Fibroblast of skin of left quadriceps (primary cell): ENCODE measurements at places on chromosomes 4 and X.
A peak's percentile ranks its signal among the peaks of the same experiment; 100 is the strongest.

DNA sequence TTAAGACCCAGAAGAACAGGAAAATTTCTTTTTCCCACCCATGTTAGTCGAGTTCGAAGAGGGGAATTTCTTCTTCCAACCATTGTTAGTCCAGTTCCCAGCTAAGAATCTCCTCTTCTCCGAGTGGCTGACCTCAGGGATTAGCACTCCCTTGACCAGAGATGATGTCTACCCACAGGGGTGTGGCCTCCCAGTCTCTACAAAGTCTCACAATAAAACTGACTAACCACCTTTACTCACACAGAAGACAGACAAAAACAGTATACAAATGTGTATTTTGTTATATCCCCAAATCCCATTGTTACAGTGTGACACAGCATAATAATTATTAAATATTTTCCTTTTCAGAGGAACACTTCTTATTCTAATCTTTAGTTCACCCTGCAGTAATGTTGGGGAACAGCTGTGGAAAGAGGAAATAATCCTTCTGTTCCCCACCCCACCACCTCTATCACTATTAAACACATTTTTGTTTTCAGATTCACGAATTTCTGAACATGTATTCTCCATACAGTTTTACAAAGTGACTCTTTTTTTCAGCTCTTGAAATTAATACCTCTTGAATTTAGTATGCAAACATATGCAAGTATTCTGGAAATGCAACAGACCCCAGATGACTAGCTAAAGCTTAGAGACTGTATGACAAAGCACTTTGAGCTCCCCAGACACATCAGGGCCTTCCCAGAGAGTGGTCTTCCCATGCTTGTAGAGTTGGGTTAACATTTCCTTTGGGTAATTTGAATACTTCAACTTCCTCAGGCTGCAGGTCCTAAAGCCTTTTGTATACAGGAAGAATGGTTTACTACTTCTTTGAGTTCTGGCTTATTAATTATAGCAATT lies 62.5 kb upstream of the NFKB1 start:
- DNase-seq = peak; percentile 28

DNA sequence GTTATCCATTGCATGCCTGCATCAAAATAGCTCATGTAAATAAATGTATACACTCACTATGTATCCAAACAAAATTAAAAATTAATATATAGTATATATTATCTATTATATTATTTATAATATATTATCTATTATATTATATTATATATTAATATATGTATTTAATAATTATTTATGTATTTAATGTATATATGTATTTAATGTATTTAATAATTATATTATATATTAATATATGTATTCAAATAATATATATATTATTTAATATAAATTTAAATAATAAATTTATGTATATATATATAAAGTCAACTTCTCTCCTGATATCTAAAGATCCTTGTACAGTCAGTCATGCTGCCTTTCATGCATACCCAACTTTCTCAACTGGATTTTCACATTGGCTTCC lies 82.4 kb downstream of the GPM6A start:
- DNase-seq = no peak

GRCh38 chr4:118765399-118765798 lies 70.5 kb downstream of the SEC24D start:
- DNase-seq = peak; percentile 99

DNA sequence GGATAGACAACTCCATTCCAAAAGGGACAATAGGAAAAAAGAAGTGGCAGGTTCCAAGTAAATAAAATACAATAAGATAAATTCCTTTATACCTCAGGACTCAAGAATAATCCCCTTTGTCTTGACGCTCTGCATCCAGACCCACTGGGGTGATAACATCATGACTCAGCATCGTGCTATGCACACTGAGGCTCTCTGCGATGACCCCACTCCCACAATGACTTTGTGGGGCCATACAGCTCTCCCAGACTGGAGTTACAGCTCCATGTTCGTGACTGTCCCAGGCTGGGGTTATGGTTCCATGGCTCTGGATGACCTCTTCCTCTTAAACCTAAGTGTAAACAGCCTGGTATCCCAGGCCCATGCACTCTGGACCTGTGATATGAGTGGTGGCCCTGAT lies 254.5 kb upstream of the ADGRL3 start:
- no peak for DNase-seq

DNA sequence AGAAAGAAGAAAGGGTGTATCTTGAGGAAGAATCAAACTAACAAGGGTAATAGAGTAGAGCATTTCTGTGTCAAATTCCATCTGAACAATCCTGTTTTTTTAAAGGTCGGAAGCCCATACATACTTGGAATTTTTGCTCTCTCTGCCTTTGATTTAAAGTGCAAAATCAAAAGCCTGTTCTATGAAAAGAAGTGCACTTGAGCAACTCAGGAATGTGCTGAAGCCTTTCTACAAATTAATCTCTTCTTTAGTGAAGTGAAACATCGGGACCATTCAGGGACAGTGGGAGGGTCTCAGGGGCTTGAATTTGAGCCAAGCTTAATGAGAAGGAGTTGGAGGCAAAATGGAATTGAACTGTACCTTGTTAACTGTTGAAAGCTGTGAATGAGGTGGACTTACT lies 1008.5 kb upstream of the LCORL start:
- DNase-seq = peak; percentile 14

GRCh38 chrX:20431486-20431885 lies 164.8 kb upstream of the RPS6KA3 start:
- no peak for DNase-seq

DNA sequence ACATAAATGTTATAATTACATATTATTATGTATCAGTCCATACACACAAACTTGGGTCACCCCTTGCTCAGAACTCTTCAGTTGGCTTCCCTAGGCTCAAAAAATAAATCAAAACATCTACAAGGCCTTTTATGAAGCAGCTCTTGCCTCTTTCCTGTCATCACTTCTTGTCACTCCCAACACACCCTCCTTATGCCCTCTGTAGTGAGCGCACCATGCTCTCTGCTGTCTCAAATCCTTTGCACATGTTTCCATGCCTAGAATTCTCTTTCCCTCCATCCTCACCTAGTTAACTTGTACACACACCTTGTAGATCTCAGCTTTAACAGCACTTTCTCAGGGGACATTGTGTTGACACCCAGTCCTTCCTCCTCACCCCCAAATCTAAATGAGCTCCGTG lies 53.0 kb downstream of the ATP8A1 start:
- no peak for DNase-seq

GRCh38 chrX:65821721-65822496 lies 154.5 kb downstream of the MSN start:
- DNase-seq = no peak

GRCh38 chr4:170198747-170199146 lies 109.0 kb upstream of the AADAT start:
- DNase-seq = no peak

DNA sequence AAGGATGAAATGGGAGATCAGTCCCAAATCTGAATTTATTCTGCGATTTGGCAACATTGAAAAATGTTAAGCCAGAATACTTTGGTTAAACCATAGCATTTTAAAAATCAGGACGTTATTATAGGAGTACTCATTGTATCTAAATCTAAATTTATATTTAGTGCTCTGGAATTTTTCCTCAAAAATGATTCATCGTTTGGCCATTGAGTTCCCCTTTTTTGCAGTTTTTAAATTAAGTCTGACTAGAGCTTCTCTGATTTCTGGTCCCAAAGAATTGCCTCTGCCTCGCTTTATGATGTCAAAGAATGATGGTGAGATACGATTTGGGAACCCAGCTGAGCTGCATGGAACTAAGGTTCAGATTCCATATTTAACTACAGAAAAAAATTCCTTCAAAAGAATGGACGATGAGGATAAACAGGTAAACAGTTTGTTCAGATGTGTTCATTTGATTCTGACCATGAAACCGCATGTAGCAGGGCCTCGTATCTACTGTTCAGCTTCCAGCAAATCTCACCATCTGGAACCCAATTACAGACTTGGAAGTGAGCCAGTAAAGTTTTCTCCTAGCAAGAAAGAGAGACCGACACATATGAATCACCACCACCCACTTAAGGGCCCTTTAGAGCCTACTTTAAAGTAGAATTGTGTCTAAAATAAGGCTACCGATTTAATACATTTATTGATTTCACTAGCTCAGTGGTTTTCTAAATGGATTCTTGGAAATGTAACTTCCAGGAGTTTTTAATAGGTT lies 75.6 kb downstream of the REPS2 start:
- DNase-seq = peak; percentile 69

GRCh38 chr4:141132709-141133145 lies 542 bp downstream of the RNF150 start:
- no peak for DNase-seq

- DNase-seq = no peak
Observed at GRCh38 chr4:186932196-186932595, 208.5 kb upstream of the FAT1 start.

- DNase-seq = no peak
Observed at GRCh38 chrX:53166103-53166502, 58.9 kb downstream of the KDM5C start.

DNA sequence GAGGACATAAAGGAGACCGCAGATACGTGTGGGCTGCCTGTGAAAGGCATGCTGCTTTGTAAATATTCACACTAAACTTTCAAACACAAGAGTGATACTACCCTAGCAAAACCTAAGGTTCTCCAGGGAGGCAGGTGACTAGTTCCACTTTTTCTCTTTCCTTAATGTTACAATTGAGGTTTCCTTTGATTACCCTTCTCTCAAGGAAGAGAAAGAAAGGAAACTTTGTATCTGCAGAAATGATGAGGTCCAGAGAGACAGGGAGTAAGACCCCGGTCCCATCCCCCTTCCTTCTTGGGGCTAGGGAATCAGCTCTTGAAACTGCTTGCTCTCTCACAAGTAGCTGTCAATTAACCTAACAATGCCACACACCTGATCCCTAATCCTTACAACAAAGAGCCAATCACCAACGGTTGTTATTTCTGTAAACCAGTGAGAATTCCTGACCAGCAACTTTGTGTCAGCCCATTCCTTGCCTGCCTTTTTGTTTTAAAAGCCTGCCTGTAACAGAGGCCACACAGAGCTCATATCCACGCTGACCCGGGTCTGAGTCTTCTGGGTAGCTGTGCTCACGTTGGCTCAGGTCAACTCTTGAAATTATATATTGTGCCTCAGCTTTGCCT lies 754.8 kb upstream of the FRG1 start:
- no peak for DNase-seq

- DNase-seq = no peak
Observed at GRCh38 chr4:168374772-168375523, 56.4 kb upstream of the DDX60 start.

GRCh38 chrX:120308558-120308957 lies 2.7 kb downstream of the TMEM255A start:
- no peak for DNase-seq

- DNase-seq = no peak
Observed at GRCh38 chr4:15749001-15749400, 29.1 kb upstream of the CD38 start.

DNA sequence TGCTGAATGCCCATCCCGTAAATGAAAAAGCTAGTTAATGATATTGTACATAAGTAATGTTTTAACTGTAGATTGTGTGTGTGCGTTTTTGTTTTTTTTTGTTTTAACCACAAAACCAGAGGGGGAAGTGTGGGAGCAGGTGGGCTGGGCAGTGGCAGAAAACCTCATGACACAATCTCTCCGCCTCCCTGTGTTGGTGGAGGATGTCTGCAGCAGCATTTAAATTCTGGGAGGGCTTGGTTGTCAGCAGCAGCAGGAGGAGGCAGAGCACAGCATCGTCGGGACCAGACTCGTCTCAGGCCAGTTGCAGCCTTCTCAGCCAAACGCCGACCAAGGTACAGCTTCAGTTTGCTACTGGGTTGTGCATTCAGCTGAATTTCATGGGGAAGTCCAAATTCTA lies at the start of gene SPP1:
Gene SPP1, plus strand, starts transcription at position 249 of the 400 bp plus-strand sequence. CDS start 1,182 bp downstream, outside the sequence.
- no peak for DNase-seq

DNA sequence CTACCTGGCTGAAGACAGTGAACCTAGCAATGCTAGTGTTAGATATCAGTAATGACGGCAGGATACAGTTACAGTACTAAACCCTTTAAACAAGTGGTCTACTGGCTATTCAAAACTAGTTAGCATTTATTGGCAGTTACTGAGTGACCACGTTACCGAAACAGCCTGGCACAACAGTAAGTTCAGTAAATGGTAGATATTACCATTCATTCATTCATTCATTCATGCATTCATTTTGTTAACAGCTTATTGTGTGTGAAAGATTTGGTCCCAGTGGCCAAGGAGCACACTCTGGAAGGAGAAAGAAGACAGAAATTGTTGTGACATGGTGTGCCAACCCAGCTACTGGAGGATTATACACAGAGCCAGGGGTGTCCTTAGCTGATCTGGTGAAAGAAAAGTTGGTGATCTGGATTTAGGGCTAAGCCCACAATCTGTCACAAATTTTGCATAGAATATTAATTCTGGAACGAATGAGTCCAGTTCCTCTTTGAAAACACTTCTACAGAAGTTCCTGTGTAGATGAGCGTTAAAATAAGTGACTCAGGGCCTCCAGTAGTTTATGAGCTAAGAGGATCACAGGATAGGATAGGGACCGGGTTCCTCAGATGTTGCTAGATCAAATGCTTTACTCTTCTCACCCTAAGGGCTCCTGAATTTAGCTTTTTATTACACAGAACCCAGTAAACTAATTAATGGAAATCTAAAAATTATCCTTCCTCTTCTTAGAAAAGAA lies 179.1 kb downstream of the CBR4 start:
- DNase-seq = no peak

GRCh38 chr4:43325220-43325967 lies 432.9 kb downstream of the GRXCR1 start:
- no peak for DNase-seq

DNA sequence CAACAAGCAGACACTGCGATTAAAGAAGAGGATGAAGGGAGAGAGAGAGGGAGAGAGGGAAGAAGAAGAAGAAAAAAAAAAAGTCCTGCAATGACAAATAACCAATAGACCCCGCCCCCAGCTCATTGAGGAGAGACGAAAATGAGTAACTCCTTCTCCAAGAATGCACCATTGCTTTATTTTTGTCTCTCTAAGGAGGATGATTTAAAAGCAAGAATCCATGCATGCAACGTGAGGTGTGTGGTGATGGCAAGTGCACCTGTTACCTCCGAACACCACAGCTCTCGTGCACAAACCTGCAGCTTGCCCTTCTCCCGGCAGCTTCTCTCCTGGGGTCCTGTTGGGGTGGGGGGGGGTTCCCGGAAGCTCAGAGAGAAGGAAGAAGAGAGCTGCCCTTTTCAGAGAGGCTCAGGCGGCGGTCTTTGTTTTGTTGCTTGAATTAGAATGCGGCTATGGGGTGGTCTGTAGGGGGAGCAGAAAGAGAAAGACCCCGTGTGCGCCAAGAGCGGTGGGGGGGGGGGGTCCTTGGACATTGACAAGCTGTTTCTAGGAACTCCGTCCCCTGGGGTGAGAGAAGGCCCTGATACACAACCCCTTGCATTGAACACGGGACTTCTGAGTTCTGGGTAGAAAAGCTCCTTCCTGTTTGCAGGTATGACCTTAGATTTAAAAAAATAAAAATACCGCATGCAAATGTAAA lies 100.7 kb downstream of the CRLF2 start:
- DNase-seq = no peak

DNA sequence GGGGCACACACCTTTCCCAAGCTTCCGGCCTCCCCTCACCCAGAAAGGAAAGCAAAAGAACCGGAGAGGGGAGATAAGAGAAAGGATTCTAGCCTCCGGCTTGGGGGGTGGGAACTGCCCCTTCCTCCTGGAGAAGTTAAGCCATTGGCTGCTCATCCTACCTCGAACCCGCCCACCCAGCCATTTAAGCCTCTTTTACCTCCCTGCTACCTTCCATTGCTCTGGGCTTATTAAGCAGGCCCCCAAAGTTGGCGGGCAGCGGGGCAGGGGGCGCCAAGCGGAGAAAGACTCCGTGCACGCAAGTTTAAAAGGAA lies 2.3 kb downstream of the MAML3 start:
- DNase-seq = peak; percentile 72

- no peak for DNase-seq
Observed at GRCh38 chr4:93870876-93871458, 42.4 kb downstream of the ATOH1 start.
